ENCODE measurements at places on chromosomes 7 and 10.
A peak's percentile ranks its signal among the peaks of the same experiment; 100 is the strongest.

DNA sequence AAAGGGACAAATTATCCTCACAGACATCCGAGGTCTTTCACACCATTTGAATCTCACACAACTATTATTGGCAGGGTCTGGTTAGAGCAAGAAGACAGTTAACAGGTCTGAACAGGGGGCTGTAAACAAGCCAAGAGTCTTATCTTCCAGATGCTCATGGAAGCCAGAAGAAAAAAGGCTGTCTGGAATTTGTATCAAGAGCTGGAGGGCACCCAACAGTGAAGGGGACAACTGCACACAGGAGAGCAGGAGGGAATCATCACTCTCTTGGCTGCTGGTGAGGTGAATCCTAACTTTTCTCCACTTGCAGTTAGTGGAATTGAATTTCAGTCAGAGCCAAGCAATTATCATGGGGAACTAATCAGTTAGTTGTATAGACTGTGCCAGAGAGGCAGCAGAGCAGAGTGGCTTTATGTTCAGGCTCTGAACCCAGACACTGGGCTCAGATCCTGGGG, 880.2 kb upstream of the AUTS2 start:
- no peak for DNase-seq

DNA sequence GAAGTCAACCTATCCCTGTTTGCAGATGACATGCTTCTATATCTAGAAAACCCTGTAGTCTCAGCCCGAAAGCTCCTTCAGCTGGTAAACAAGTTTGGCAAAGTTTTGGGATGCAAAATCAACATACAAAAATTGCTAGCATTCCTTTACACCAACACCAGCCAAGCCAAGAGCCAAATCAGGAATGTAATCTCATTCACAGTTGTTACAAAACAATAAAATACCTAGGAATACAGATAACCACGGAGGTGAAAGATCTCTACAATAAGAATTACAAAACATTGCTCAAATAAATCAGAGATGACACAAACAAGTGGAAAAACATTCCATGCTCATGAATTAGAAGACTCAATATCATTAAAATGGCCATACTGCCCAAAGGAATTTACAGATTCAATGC, 50.4 kb upstream of the ZNF365 start:
- no peak for DNase-seq

GRCh38 chr7:148962823-148963582, 65.3 kb downstream of the PDIA4 start:
- peak; percentile 74 for DNase-seq

DNA sequence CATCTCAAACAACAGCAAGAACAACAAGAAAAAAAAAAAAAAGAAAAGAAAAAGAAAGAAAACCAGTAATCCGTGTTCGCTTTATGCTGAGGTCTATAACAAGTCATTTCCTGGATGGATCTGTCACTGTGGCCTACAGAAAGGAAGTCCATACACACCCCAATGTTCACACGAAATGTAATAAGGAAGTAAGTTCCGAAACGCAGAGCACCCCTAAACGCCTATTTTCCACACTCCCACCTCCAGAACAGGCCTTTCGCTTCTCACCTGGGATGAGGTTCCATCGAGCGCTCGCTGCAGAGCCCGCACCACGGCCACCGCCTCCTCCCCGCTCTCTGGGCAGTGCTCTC, 735 bp downstream of the ZNF394 start:
- peak; percentile 44 for DNase-seq

GRCh38 chr7:5574770-5575269, 151.2 kb upstream of the TNRC18 start:
- no peak for DNase-seq

DNA sequence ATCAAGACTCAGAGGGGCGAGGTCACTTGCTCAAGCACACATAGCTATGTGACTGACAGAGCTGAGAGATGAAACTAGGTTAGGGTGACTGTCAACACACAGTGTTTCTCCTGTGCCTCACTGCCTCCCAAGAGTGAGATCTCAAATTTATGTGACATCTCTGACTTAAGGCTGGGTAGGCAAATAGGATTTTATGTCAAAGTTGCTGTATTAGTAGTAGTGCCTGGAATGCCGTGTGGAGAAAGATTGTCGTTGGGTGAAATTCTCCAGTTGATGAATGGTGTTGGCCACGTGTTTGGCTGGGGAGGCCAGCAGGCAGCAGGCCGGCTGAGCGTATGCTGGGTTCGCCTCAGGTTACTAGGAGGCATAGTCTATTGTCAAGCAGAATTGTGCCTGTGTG, 148.3 kb upstream of the BMPER start:
- DNase-seq, result no peak

DNA sequence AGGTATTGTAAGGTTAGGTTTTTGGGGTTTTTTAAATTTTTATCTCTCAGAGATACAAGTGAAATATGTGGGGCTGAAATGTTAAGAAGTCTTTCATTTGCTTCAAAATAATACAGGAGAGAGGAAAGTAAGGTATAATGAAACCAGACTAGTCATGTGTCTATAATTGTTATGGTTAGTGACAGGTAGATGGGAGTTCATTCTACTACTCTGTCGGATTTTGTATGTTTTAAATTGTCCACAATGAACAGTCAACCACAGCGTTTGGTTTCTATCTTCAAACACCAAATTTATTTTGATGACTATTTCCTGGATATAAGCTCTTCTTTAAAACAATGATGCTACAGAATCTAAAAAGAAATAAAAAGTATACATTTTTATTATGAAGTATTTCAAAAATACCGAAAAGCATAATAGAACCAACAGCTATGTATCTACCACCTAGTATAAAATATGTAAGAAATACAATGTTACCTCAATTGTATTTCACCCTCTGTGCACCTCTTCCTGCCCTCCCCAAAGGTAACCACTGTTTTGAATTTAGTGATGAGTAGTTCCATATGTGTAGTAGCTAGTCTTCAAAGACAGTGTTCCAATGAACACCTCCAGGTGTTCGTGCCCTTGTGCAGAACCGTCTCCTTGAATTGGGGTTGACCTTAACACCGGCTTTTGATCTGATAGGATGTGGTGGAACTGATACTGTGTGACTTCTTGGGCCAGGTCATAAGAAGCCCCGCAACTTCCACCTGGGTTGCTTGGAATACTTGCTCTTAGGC, 74.8 kb upstream of the CDK1 start:
- DNase-seq, result no peak

DNA sequence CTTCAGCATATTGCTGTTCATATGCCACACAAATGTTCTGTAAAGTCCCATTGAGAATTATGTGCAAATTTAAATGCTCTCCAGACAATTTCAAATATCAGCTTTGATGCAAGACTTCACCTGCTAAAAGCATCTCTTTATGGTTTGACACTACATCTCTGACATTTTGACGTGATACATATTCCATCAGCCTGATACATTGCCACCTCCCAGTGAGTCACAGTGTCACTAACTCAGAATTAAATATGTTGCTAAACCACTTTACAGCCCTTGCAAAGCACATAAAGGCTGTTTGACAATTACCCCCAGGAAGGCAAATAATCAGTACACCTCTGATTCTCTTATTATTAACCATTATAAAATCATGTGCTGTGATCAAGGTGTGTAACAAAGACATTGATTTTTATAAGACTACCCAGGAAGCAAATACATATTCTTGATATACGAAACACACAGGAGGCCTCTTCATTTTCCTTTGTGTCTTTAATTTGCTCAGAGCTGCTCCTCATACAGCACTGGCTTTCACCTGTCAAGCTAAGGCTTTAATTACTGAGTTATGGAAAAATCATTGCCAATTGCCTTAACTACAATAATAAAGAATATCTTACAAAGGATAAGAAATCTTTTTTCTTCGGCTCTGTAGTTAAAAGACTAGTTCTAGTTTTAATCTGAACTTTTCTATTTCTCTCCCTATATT, 547.5 kb upstream of the C7orf33 start:
- DNase-seq, result no peak

GRCh38 chr7:150417239-150417638, 33.2 kb upstream of the GIMAP8 start:
- DNase-seq, result no peak

- DNase-seq, result no peak
Observed at GRCh38 chr7:153616711-153617325, 435.4 kb upstream of the DPP6 start.

DNA sequence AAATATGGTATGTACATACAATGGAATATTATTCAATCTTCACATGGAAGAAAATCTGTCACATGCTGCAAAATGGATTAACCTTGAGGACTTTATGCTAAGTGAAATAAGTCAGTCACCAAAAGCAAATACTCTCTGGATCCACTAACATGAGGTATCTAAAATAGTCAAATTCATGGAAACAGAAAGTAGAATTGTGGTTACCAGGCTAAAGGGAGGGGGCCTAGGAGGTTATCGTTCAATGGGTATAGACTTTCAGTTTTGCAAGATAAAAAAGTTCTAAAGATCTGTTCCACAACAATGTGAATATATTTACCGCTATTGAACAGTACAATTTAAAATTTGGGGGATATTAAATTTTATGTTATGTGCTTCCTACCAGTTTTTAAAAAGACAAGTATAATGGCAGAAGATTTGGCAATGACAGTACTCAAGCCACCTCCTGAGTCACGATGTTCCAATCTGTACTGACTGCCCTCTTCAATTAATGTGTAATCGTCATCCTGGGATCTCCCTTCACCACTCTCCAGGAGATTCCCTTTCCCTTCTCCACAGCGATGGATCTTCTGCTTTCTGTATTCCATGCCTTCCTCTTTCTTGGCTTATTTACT, 32.3 kb upstream of the IL6 start:
- no peak for DNase-seq

Data from CD4-positive, alpha-beta T cell treated with Interleukin-2 at 100 ng/mL for 4 hours (primary cell).